ENCODE measurements at places on chromosomes 2 and 18.

DNA sequence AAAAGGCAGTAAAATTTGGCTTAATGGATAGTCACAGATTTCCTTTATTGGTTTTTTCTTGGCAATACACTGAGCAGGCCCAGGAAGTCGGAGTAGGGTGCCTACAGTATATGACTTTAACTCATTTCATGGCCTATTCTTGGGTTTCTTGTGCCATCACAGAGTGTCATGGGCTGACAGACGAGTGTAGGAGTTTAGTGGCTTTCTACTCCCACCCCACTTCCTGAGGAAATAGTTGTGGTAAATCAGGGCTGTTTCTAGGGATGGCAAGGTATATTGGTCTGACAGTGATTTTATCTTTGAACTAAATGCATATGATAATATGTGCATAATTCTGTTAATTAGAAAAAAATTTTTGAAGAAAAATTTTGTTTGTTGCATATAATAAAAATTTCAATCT lies 100.1 kb downstream of the PLCL1 start:
- no peak for DNase-seq

- DNase-seq = peak; percentile 72
These were observed 41.1 kb downstream of the MYO7B start for GRCh38 chr2:127576433-127577207.

DNA sequence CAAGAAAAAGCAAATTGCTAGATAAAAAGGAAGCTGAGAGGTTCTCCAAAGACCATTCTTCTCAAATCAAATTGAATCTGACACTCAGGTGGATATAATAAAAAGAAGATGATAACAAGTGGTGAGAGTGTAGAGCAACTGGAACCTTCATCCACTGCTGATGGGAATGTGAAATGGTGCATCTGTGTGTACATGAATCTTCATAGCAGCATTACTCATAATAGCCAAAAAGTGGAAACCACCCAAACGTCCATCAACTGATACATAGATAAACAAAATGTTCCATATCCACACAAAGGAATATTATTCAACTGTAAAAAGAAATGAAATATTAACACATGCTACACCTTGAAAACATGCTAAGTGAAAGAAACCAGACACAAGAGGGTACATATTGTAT lies 357.2 kb upstream of the EPHA4 start:
- no peak for DNase-seq

- no peak for DNase-seq
These were observed 297.8 kb downstream of the SP3 start for GRCh38 chr2:173667415-173667814.

DNA sequence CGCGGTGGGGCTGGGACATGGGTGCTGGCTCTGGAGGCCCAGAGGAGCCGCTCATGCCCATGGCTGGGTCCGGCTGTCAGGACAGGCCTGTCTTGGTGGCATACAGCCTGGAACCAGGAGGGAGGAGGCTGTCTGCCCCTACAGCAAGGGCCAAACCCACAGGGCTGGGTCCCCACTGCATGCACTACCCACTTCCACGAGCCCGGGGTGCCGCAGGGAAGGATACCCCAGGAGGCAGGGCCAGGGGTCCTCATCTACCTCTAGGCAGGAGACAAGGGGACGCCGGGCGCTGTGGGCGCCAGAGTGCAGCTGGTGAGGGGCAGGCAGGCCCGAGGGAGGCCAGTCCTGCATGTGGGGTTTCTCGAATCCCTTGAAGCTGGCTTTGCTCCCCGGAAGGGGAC lies 95.1 kb upstream of the GPC1 start:
- no peak for DNase-seq

GRCh38 chr2:46098621-46099062 lies 198.6 kb upstream of the EPAS1 start:
- DNase-seq = no peak

- DNase-seq = no peak
These were observed 2.1 kb upstream of the DNAJC27 start for GRCh38 chr2:24973812-24974211.

GRCh38 chr2:159164457-159164911 lies 122.0 kb downstream of the WDSUB1 start:
- DNase-seq = no peak

GRCh38 chr2:152864601-152865149 lies 146.3 kb downstream of the ARL6IP6 start:
- no peak for DNase-seq

DNA sequence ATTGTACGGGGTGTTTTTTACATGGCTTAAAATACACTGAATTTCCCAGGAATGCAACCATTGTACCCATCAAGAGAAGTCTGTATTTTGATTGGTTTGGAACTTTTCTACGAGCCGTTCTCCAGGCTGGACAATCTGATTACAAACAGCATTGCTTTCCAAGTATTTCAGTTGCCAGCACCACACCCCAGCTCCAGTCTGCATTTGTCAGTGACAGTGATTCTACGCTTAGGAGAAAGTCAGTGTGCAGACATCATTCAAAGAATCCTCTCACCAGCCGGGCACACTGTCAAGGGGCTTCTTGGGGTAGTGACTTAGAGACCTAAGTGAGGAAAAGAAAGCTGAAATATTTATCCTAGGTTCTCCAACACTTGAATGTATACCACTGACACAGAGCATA lies 194.1 kb downstream of the ANAPC1 start:
- DNase-seq = no peak

- no peak for DNase-seq
These were observed 60.2 kb downstream of the E2F6 start for GRCh38 chr2:11405599-11406266.

- DNase-seq = no peak
These were observed 2.4 kb upstream of the HOXD8 start for GRCh38 chr2:176126929-176127773.

GRCh38 chr2:47093626-47094025 lies 61.5 kb downstream of the STPG4 start:
- no peak for DNase-seq

- DNase-seq = no peak
These were observed 459.5 kb downstream of the DLGAP1 start for GRCh38 chr18:3995476-3996102.

- no peak for DNase-seq
These were observed 571.2 kb upstream of the ACVR2A start for GRCh38 chr2:147273628-147274027.

DNA sequence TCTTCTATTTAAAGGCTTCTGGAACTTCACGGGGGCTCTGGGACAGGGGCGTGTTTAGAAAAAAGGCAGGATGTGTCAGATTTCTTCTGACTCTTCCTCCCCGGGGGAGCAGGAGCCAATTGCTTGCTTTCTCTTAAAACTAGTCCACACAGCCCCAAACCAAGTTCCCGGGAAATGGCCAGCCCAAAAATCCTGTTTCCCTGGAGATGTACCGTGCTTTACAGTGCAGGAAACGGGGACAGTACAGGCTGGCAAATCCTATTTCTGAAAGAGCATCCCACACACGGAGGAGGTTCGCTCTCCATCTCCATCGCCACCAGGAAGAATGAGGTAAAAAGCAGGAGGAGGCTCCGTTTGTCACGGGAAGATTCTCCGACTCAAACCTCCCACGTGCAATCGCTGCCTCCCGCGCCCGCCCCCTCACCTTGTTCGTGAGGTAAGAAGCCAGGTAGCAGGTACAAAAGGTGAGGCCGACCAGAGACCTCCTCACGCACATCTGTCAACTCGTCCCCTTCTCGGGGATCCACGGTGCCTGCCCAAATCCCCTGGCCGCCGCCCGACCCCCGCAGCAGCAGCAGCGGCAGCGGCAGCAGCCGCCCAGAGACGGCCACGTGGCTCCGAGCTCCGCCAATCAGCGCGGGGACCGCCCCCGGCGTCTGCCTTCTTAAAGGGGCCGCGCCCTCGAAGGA lies 15.6 kb upstream of the RIOK3 start:
- peak; percentile 27 for DNase-seq

GRCh38 chr2:146666340-146666739 lies 1178.5 kb upstream of the ACVR2A start:
- no peak for DNase-seq

DNA sequence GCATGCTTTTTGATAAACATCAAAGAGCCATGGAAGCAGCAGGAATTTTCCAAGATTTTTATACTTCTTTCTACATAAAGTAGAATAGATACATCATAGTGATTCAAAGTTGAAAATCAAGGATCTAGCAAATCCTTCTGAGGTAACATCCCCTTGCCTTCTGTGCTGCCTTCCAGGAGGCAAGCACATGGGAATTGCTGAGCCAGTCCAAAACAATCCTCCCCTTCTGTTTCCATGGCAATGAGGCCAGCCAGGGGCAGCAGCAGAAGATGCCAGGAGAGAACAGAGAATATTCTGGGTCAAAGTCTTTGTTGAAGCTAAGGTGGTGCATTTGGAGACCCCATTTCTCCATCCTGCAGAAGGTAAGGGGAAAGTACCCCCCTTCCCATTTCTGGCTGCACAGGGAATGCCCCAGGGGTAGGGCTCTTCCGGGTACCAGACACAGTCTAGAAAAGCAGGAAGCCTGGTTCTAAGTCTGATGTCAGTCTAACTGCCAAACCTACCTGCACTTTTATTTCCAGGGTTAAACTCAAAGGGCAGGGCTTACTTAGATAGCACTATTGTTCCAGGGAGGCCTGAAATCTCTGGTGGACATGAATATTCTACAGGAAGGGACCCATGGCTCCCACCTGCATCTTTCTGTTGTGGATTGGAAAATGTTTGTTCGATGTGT lies 22.1 kb downstream of the CENPA start:
- DNase-seq = no peak

DNA sequence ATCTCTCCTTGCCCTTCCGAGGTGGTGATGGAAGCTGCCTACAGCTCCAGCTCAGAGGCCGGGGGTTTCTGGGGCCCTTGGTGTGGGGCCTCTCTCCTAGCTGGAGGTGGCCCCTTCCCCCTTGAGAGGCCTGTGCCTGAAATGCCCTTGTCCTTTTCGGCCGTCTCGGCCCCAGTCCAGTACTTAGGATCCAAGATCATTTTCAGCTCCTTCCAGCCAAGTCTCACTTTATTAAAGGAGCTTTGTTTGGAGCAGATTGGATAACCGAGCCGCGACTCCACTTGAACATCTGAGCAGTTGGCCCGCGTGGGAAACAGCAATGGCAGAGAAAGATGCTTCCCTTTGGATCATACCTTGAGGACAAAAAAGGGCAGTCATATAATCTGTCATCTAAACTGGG lies 125.0 kb downstream of the NEDD4L start:
- DNase-seq = no peak

DNA sequence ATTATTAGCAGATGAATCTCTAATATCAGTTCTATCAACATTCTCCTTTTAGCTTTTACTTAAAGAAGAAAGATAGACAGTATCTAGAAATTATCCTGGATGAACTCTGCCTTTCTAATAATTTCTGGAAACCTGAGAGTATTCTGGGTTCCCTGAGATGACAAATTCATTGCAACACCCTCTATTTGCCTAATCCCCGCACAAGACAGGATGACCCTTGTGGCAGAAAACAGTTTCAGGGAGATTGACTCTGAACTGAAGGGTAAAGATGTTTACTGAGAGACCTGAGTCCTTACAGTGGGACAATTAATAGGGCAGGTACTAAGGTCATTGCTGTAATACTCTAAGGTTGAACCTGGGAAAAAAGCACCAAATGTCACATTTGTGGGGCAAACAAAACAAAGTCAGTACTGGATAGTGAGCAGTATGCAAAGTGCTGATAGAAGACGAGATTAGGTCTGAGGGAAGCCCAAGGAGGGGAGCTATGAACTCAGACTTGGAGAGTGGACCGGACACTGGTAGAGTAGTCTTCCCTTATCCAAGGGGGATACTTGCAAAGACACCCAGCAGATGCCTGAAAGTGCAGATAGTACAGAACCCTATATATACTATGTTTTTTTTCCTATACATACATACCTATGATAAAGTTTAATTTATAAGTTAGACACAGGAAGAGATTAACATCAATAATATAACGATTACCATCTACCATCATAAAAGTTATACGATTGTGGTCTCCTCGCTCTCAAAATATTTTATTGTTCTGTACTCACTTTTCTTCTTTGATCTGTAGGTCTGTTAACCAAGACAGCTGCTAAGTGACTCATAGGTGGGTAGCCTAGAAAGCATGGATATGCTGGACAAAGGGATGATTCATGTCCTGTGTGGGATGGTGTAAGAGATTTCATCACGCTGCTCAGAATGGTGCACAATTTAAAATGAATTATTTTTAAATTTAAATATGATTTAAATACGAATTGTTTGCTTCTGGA lies 148.3 kb upstream of the KLHL14 start:
- DNase-seq = no peak

DNA sequence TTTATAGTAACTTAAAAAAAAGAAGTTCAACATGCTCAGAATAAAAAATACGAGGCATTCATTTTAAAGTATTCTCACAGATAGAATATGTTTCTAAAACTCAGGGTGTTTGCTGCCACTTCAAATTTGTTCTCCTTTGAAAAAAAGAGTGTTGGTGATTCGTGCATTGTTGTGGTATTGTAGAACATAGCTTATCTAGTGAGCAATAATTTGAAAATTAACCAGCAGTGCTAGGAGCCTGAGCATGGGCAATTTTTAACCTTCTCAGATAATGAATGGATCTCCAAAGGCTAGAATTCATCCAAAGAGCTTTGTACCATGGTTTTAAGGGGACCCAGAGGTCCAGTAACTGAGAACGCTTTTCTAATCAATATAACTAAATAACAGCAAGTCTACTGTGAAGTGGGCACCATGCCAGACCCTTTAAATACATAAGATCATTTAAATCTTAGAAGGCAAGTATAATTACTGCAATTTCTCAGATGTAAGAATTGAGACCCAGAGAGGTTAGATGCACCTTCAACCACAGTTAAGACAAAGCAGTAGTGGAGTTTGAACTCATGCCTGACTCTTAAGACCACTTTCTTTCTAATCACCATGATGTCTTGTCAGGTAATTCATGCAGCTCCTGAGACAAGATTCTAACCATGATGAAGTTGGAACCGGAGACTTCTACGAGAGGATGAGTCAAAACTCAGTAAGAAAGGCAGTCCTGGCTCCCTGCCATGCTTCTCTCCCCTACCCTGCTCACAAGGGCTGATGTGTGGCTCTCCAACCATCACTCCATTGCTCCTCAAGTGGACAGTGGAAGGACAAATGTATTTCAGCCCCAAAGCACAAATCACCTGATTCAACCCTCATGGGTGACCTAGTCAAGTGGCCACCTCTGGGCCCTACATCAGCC lies 3.4 kb downstream of the CYRIA start:
- no peak for DNase-seq

- no peak for DNase-seq
These were observed 3.6 kb downstream of the CNOT11 start for GRCh38 chr2:101256316-101256715.

GRCh38 chr2:1766425-1766824 lies 22.1 kb upstream of the PXDN start:
- no peak for DNase-seq

DNA sequence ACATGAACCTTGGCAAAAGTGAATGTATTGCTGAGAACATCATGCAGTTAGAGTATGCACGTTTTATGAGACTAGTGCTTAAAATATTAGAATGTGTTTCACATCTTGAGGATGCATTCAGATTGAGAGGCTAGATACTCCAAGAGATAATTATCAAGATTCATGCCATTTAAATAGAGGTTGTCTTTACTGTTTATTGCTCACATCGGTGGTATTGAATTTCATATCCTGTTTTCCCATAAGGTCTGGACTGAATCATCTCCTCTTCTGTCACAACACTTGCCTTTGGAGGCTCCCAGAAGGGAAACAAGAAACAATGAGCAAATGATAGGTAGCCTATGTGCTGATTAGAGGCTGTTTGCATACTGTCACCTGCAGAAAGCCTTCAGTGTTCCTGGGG lies 83.8 kb downstream of the CLHC1 start:
- DNase-seq = no peak

- DNase-seq = no peak
These were observed 1565.1 kb downstream of the LRP1B start for GRCh38 chr2:140565756-140566155.

GRCh38 chr2:211085056-211085680 lies 528.8 kb downstream of the CPS1 start:
- DNase-seq = no peak

All from thoracic aorta (tissue), 2 donors.